ENCODE measurements at places on chromosomes 13 and 19.

GRCh38 chr19:2180114-2180513 lies 16.4 kb downstream of the DOT1L start:
- H3K36me3 ChIP-seq = peaks cover 4% of the 10 kb centered on the region
- no peak overlapping the region for H3K4me3 ChIP-seq
- peaks cover 3% of the 10 kb centered on the region for H3K4me1 ChIP-seq
- DNase-seq = no peak

- no peaks in the 10 kb centered on the region for H3K4me1 ChIP-seq
- H3K4me3 ChIP-seq = no peak overlapping the region
- DNase-seq = no peak
- H3K36me3 ChIP-seq = no peaks in the 10 kb centered on the region
- H3K27ac ChIP-seq = no peak overlapping the region
These were observed 31.9 kb downstream of the SCGB2B2 start for GRCh38 chr19:34644991-34645461.

- no peak overlapping the region for H3K4me3 ChIP-seq
- H3K4me1 ChIP-seq = peaks cover 16% of the 10 kb centered on the region
- H3K27ac ChIP-seq = no peak overlapping the region
- H3K36me3 ChIP-seq = no peaks in the 10 kb centered on the region
- no peak for DNase-seq
These were observed 3.6 kb downstream of the C2CD4C start for GRCh38 chr19:405121-405965.

DNA sequence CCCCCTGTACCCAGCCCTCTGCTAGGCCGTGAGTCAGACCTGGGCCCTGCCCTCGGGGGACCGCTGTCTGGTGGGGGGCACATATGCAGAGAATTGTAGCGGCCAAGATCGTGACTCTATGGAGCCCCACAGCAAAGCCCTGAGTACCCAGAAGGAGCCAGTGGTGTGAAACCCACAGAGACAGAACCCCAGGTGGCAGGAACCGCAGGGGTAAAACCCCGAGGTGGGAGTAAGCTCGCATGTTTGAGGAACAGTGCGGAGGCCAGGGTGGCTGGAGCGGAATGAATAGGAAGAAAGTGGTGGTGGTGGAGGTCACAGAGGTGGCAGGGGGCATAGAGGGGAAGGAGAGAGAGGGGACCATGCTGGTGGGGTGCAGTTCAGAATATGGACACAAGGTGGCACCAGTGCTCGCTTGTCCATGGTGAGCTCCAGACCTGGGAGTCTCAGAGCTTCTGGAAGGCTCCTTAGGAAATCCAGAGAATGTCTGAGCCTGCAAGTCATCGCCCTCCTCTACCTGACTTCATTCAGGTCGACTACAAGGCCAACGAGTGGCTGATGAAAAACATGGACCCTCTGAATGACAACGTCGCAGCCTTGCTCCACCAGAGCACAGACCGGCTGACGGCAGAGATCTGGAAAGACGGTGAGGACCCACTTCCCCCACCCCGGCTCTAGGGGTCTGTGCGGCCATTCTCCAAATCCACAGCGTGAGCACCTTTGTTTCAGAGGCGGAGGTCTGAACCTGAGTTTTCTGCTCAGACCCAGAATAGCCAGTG lies 48.9 kb downstream of the MYH14 start:
- no peaks in the 10 kb centered on the region for H3K4me1 ChIP-seq
- DNase-seq = no peak
- H3K27ac ChIP-seq = no peak overlapping the region
- no peaks in the 10 kb centered on the region for H3K36me3 ChIP-seq
- no peaks in the 10 kb centered on the region for H3K27me3 ChIP-seq

- peaks cover 22% of the 10 kb centered on the region for H3K27me3 ChIP-seq
- H3K27ac ChIP-seq = no peak within 1 kb of the TSS
- no peak for DNase-seq
- no peaks in the 10 kb centered on the region for H3K4me1 ChIP-seq
- H3K4me3 ChIP-seq = peak within 1 kb of the TSS; percentile 15
These were observed at the start of gene CACNG7 for GRCh38 chr19:53908935-53909415. Gene CACNG7, plus strand, starts transcription at chr19:53909278. Its CDS starts 3,554 bp downstream, at chr19:53912832.

DNA sequence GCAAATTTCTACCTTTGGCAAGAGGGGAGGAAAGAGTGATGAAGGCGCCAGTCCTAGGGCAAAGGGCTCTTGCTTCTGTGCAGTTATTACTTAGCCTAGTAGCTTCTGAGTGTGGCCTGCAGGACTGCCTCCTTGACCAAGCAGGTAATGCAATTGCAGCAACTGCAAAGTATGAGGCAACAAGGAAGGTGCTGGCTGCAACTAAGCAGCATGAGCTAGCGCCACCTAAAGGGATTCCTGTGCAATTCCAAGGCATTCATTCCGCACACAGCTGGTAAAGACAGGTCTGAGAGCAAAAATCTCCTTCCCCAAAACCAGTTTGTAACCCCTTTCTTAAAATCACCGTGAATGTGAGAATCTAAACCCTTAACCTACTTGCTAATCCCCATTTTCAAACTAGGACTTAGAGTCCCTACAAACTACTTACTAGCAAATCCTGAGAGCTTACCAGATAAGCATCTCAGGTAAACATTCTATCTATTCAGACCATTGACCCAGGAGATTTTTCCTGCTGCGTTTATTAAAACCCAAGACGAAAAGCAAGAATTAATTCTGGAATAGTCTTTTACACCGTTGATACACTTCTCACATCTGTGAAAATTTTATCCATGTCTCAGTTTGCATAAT lies 62.9 kb downstream of the DCT start:
- H3K36me3 ChIP-seq = no peaks in the 10 kb centered on the region
- no peaks in the 10 kb centered on the region for H3K27me3 ChIP-seq
- no peak overlapping the region for H3K27ac ChIP-seq
- no peaks in the 10 kb centered on the region for H3K4me1 ChIP-seq
- DNase-seq = no peak

GRCh38 chr13:25727250-25727649 lies 324.6 kb downstream of the SHISA2 start:
- H3K36me3 ChIP-seq = no peaks in the 10 kb centered on the region
- no peak overlapping the region for H3K27ac ChIP-seq
- no peaks in the 10 kb centered on the region for H3K27me3 ChIP-seq

GRCh38 chr13:26709461-26709860 lies 51.1 kb downstream of the GPR12 start:
- H3K36me3 ChIP-seq = no peaks in the 10 kb centered on the region
- no peak for DNase-seq
- no peaks in the 10 kb centered on the region for H3K4me1 ChIP-seq
- H3K4me3 ChIP-seq = no peak overlapping the region

DNA sequence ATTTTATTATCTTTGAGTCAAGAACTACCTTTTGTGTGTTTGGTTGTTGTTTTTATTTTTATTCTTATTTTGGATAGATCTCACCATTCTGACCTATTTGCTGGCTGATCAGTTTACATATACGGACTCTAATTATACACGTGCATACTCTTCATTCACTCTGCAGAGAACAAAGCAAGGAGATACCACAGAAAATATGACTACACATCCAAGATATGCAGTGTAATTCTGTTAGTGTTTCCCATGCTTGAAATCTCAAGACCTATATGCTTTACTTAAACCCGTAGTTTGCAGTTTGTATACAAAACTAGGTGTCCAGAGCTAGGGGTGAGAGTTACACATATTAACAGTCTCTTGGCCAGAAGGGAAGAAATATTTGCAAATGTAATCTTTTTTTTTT lies 205.5 kb downstream of the DCLK1 start:
- H3K4me3 ChIP-seq = no peak overlapping the region
- no peaks in the 10 kb centered on the region for H3K27me3 ChIP-seq
- no peak for DNase-seq
- no peaks in the 10 kb centered on the region for H3K4me1 ChIP-seq
- no peaks in the 10 kb centered on the region for H3K36me3 ChIP-seq

- DNase-seq = no peak
- H3K27me3 ChIP-seq = no peaks in the 10 kb centered on the region
- no peak overlapping the region for H3K27ac ChIP-seq
- no peaks in the 10 kb centered on the region for H3K4me1 ChIP-seq
- H3K36me3 ChIP-seq = no peaks in the 10 kb centered on the region
- no peak overlapping the region for H3K4me3 ChIP-seq
These were observed 156.3 kb downstream of the SLITRK5 start for GRCh38 chr13:87827479-87827878.

DNA sequence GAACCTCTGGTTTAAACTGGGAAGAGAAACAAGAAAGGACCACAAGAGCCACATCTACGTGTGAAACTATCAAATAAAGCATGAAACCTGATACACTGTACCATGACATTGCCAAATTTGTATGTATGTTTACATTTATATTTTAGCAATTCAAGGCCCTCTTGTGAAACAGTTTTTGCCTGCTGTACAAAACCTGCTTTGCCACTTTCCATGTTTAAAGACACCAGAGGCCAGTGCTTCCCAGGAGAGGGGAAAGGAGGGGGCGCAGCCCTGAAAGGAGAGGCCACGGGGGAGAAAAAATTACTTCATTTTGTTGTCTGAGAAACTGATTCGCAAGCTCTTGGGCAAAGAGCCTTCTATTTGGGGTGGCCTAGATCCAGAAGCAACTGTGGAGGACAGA lies 124.8 kb downstream of the DCLK1 start:
- H3K27ac ChIP-seq = peak overlapping the region; percentile 0

DNA sequence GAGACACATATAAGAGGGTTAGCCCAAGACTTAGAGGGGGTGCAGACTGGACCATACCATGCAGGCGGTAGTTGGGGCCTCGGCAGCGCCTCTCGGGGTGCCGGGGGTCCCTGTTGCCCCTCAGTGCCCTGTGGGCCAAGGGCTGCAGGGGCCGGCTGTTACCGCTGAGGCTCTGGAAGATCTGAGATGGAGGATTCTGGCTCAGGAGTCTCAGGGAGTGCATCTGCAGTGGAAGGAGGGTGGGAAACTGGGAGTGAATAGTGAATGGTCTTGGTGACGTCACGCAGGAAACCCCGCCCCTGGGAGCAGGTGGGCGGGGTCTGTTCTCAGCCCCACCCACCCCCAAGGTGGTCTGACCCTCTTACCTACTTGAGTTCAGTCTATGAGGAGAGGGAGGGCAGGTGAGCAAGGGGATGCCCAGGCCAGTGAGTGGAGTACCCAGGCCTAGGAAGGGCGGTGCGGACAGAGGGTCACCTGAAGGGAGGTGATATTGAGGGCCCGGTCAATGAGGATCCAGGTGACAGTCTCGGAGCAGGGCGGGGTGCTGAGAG lies 1.7 kb upstream of the DBP start:
- H3K4me3 ChIP-seq = peak overlapping the region; percentile 90
- no peaks in the 10 kb centered on the region for H3K27me3 ChIP-seq
- H3K27ac ChIP-seq = peak overlapping the region; percentile 98
- H3K36me3 ChIP-seq = no peaks in the 10 kb centered on the region

DNA sequence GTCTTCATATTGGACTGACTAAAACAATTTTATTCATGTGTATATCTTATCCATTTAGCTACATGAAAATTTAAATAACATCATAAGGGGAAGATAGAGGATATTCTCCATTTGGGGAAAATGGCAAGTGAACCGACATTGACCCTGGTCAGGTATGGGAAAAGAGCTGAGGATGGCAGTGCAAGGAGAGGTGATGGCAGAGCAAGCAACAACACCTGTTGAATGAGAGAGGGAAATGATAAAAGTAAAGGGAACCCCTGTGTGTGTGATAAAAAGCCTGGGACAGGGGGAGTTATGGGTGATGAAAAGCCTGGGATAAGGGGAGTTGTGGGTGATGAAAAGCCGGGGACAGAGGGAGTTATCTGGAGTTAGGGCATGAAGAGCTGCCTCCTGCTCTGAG lies 4.0 kb downstream of the CLC start:
- no peak overlapping the region for H3K4me3 ChIP-seq
- H3K27me3 ChIP-seq = no peaks in the 10 kb centered on the region
- no peak for DNase-seq

DNA sequence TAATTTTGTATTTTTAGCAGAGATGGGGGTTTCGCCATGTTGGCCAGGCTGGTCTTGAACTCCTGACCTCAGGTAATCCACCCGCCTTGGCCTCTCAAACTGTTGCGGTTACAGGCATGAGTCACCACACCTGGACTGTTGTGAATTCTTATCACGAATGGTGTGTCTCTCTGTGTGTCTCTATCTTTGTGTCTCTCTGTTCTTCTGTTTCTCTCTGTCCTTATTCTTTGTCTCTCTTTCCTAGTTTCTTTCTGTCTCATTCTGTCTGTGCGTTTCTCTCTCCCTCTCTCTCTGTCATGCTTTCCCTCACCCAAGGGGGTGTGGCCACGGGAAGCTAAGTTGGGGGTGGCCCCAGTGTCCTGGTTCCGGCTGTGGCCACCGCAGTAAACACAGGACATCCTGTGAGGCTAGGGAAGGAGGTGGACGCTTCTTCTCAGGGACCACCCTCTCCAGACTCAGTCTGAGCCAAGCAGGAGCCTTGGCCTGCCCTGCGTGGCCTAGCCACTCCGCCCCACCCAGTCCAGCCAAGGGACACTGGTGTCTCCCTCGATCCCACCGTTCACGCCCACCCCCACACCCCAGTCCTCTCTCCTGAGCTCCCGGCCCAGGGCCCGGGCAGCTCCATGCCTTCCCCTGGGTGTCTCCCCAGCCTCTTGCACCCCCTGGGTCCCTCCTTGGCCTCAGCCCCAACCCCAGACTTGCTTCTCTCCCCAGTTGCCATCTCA lies 3.9 kb upstream of the PRX start:
- no peak overlapping the region for H3K4me3 ChIP-seq
- peaks cover 8% of the 10 kb centered on the region for H3K4me1 ChIP-seq
- no peaks in the 10 kb centered on the region for H3K36me3 ChIP-seq
- H3K27ac ChIP-seq = no peak overlapping the region
- no peak for DNase-seq

Data from thoracic aorta (tissue), 2 donors.